Neural cell (in vitro differentiated cells): ENCODE measurements at places on chromosomes 1 and 21. TPM values are rescaled to one million over a fixed set of nuclear protein-coding genes. Genes with fewer than 3 reads are reported as not detected.

The KCNN3 gene
- 2.2 and 2.4 TPM in 2 replicates for polyA plus RNA-seq

The C4BPA gene
- polyA plus RNA-seq = not detected in 2 replicates

The KRTAP10-11 gene
- not detected in 2 replicates for polyA plus RNA-seq

The TLR5 gene
- polyA plus RNA-seq = not detected in 2 replicates

The TNFRSF4 gene
- polyA plus RNA-seq = 0.66 TPM in 1 of 2 replicates, not detected in the other

The MYOM3 gene
- polyA plus RNA-seq = not detected in 2 replicates

The CFHR3 gene
- polyA plus RNA-seq = not detected in 2 replicates

The TOR3A gene
- 13.5 and 21.6 TPM in 2 replicates for polyA plus RNA-seq
